ENCODE measurements at places on chromosomes 5 and 9.

DNA sequence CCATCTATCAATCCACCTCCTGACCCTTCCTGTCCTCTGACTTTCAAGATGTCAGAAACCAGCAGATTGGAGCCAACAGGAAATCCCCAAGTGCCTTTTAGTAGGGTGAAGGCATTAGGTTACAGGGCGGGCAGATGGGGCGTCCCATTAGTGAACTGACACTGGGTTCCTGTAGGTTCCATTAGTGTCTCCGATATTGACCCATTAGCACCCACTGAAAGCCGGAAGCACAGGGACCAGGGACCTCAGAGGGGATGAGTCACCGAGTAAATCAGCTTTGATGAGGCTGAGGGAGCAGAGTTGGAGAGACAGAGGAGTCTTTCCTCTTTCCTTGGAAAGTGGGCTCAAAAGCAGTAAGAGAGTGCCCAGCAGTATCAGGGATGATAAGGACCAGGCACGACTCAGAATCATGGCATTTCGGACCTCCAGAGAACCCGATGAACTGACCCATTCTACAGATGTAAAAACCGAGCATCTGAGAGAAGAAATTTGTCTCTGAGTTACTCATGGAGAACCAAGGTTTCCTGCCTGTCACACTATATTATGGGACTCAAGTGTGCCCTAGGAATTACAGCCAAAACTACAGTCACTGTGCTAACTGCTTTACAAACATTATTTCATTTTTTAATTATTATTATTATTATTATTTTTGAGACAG is 47.2 kb upstream of the FABP6 start:
- DNase-seq, result no peak

- DNase-seq, result no peak
Measured at GRCh38 chr9:34047864-34048726, 592 bp downstream of the UBAP2 start.

GRCh38 chr5:10059556-10059955 is 190.1 kb downstream of the ATPSCKMT start:
- no peak for DNase-seq

DNA sequence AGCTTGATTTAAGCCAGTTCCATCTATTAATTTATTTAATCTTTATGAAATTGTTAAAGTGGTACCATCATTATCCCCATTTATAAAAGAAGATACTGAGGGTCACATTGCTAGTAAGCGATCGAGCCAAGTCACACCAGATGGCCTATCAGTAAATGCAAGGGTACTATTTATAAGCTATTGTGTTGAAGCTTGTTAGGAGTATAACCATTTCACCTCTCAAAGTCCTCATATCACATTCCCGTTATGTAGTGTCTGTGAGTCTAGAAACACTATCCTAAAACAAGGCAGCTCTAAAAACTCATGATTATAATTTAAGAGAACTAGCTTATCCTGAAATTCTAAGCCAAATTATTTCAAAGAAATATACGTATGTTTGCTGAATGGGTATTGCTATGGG is 1161.8 kb downstream of the EFNA5 start:
- DNase-seq, result no peak

DNA sequence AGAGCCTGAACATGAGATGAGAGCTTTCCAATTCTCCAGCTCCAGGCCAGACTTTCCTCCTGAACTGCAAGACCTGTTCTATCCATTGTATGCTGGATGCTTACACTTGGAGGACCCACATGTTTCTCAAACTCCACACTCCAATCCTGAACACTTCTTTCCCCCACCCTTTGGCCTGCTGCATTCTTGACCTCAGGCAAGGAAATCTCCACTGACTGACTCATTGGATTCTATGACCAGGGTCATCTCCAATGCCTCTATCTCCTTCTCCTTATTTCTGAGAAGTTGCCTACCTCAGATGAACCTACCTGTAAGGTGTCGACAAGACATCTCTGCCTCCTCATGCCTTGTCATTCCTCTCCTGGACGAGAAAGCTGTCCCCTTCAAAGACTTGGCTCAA is 153.6 kb downstream of the CRB2 start:
- no peak for DNase-seq

Measured in right renal cortex interstitium (tissue), 3 donors.